ENCODE measurements at places on chromosomes 7 and 10.
A peak's percentile ranks its signal among the peaks of the same experiment; 100 is the strongest.

DNA sequence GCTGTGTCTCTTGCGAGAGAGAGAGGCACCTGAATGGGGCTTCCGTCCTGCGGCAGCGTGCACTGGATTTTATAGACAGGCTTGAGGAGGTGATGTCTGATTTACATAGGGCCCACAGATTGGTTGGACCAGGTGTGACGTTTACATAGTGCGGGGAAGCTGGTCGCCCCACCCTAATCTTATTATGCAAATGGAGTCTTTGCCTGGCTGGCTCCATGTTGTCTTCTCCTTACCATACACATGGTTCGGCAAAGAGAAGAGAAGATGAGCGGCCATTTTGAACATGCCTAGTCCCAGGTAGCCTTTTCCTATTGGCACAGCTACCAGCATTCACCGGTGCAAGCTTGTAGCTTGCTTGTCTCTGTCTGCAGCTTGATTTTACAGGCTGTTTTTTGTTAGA is 238.5 kb upstream of the GALNT17 start:
- DNase-seq: peak; percentile 44

DNA sequence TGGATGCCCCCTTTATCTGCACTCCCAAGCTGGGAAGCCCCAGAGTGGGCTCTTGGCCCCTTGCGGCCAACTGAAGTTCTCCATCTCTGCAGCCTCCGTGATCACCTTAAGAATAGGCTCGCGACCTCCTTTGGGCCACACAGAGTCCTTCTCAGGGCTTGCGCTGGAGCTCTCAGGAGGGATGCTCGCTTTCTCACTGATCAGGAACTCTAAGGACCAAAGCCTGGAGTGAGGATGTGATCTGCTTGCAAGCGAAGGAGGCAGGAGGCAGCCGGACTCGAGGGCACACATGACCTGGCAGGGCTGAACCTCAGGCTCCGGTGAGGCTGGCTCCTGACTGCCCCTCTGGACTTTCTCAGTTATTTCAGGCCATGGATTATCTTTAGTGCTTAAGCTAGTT is 192.1 kb upstream of the MKI67 start:
- no peak for DNase-seq

DNA sequence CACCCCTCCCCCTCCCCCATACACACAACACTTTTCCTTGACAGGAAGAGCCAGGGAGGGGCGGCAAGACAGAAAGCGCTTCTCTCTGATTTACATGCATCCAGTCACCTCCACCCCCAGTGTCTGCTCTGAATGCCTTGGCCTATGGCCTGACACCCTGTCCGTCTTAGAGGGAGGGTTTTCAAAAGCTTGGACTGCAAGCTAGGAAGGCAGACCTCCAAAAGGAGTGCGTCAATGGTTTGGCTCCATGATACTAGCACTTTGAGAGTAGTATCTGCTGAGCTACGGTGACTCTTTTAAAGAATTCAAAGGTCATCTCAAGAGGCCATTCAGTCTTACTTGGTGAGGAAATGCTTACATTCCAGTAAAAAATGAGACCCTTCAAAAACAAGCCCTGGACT is 20.3 kb upstream of the PAX2 start:
- DNase-seq: no peak

DNA sequence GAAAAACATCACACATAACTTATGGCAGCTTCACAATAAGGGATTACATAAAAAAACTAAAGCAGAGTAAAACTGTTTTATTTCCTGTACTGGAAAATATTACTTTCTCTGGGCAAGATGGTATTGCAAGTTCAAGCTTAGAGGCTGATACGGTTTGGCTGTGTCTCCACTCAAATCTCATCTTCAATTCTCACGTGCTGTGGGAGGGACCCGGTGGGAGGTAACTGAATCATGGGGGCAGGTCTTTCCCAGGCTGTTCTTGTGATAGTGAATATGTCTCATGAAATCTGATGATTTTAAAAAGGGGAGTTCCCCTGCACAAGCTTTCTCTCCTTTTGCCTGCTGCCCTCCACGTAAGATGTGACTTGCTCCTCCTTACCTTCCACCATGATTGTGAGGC is 5.1 kb upstream of the LRRC27 start:
- DNase-seq: no peak

DNA sequence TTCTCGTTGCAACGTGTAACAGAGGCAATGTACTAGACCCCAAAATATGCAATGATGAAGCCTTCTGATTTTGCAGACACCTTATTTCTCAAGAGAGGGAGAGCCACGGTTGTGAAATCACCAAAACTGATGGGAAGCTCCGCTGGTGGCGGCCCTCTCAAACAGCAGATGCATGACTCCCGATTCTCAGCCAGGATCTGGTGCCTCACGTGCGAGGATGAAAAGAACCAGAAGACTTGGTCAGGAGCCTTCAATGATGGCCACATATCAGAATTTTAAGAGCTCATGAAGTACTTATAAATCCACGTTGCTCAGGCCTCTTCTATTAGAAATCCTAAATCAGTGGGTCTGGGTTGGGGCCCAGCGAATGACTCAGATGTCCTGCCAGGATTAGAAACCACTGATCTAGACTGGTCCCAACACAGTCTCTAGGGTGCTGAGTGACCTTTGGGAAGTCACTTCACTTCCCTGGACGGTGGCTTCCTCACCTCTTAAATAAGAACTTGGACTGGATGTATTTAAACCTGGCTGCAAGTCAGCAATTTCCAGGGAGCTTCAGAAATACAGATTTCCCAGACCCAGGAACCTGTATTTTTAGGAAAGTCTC is 41.9 kb upstream of the FAM180A start:
- DNase-seq: no peak

DNA sequence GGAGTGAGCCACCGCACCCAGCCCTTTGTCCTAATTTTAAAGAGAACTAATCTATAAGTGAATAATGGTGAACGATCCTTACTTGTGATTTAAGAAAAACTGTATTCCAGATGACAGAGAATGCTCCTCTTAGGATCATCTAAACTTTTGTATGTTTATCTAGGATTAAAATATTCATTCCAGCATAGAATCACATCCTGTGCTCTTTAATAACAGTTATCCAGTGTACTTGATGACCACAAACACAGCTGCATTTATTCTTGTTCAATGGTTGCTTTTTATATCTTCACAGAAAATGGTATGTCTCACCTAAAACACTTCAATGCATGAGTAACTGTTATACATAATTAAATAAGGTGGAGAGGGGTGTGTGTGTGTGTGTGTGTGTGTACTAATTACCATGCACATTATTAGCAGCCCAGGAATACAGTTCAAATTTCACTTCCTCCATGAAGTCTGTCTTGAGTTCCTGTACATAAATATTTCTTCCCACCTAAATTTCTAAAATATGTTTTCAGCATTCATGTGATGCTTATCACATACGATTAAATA is 38.5 kb upstream of the SEMA3C start:
- no peak for DNase-seq

Measured in neural progenitor cell (in vitro differentiated cells).